Activated T-cell treated with anti-CD3 and anti-CD28 coated beads, Interleukin-2, amount 50 U/mL, for 72 hours (primary cell): ENCODE measurements at places on chromosomes 7 and 10.

GRCh38 chr10:11183015-11183414 lies 165.3 kb downstream of the CELF2 start:
- no peak for DNase-seq

- DNase-seq = peak; percentile 39
Observed at GRCh38 chr10:104253106-104253505, 1.6 kb upstream of the GSTO1 start.

DNA sequence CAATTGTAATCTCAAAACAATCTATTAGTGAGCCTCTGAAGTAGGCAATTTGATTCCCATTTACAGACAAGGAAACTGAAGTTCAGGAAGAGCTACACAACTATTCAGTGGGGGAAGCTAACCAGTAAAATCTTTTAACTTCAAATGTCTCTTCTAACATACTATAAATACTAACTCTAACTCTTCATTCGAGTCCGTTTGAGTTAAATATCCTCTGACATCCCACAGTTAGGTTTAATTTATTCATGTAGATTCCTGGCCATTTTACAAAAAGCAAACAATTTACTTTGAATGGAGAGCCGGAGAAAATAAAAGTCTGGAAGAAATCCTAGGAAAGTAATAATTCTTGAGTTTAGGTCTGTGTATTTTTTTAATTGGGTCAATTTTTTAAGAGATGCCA lies 64.7 kb downstream of the HYCC1 start:
- no peak for DNase-seq

- DNase-seq = no peak
Observed at GRCh38 chr10:107450056-107450455, 285.6 kb upstream of the SORCS1 start.

- DNase-seq = no peak
Observed at GRCh38 chr10:86165666-86166065, 200.9 kb downstream of the GRID1 start.
